ENCODE measurements at places on chromosomes 11 and 22. TPM values are rescaled to one million over a fixed set of nuclear protein-coding genes. Genes with fewer than 3 reads are reported as not detected.

Gene TTC17
- polyA plus RNA-seq = 66.0 TPM

DNA sequence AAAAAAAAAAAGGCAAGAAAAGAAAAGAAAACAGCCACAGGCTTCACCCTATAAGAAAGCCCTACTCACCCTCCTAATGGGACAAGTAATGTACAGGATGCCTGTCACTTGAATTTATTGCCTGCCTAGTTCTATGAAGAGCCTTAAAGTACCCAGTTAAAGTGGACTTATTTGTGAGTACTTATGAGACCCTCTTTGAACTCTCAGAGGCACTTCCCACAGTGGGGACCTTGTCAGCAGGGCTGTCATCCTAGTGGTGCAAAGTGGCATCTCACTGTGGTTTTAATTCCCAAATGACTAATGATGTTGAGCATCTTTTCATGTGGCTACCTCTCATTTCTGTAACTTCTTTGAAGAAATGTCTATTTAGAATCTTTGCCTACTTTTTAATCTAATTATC lies 41.8 kb upstream of the BARX2 start:
- no peaks in the 10 kb centered on the region for H3K4me1 ChIP-seq
- H3K36me3 ChIP-seq = no peaks in the 10 kb centered on the region
- no peaks in the 10 kb centered on the region for H3K27me3 ChIP-seq
- no peak for DNase-seq

Gene TMEM9B
- polyA plus RNA-seq = 20.0 TPM

Gene DRG1
- 33.9 TPM for polyA plus RNA-seq

- H3K27ac ChIP-seq = no peak overlapping the region
- no peak overlapping the region for H3K4me3 ChIP-seq
- H3K4me1 ChIP-seq = no peaks in the 10 kb centered on the region
Observed at GRCh38 chr22:44458044-44459020, 39.7 kb downstream of the RTL6 start.

Gene VSIG10L2
- polyA plus RNA-seq = not detected

Gene MS4A12
- polyA plus RNA-seq = not detected

All from B cell (primary cell).